ENCODE measurements at places on chromosomes 2 and 18. TPM values are rescaled to one million over a fixed set of nuclear protein-coding genes. Genes with fewer than 3 reads are reported as not detected.

DNA sequence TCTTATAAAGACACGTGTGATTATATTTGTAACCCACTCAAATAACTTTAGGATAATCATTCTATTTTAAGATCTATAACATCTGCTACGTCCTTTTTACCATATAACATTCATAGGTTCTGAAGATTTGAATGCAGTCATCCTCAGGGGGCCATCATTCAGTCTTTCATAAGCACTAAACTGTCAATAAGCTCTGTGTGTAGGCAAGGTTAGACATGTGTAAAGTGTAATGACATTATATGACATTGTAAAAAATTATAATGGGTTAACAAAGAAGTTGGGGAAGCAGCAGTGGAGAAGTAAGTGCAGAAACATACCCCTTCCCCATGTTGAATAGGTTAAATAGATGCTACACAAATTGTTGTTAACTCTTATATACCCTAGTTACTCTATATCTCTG lies 845.9 kb downstream of the ERBB4 start:
- no peak for DNase-seq
- H3K27ac ChIP-seq: no peak overlapping the region
- H3K4me1 ChIP-seq: no peaks in the 10 kb centered on the region
- H3K4me3 ChIP-seq: no peak overlapping the region
- no peaks in the 10 kb centered on the region for H3K36me3 ChIP-seq
- H3K27me3 ChIP-seq: no peaks in the 10 kb centered on the region

The CCDC85A gene
- total RNA-seq: 2.6 TPM

- no peak for DNase-seq
- H3K36me3 ChIP-seq: no peaks in the 10 kb centered on the region
- H3K4me1 ChIP-seq: peaks cover 10% of the 10 kb centered on the region
- H3K27me3 ChIP-seq: no peaks in the 10 kb centered on the region
- H3K27ac ChIP-seq: no peak overlapping the region
Observed at GRCh38 chr2:216486708-216487107, 11.9 kb upstream of the RPL37A start.

The C2orf15 gene
- total RNA-seq: 6.9 TPM

The IL36B gene
- not detected for total RNA-seq

The NDUFV2 gene
- total RNA-seq: 199 TPM

The CFAP53 gene
- 0.94 TPM for total RNA-seq

DNA sequence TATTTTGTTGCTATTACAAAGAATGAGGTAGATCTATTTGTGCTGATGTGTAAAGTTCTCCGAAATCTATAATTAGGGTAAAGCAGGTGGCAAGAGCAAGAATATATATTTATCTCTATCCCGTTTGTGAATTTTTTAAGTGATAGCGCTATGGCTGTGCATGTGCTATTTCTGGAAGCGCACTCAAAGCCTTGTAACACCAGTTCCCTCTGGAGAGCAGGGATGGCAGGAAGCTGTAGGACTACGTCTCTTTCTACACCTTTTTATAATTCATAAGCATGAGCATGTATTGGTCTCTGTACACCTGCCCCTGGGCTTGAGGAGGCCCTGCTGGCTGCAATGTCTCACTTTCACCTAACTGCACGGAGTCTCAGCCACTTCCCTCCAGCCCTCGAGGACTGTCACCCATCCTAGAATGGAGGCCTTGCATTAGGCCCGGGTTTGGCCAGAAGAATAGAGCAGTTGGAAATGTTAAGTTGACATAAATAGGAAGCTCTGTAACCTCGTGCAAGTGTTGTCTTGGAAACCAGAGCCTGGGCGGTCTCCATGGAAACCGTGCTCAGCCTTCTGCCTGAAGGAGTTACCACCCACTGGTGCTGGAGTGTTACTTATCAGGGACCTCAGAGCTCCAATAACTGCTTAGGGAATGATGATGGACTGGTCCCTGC lies 20.9 kb downstream of the ITM2C start:
- no peak overlapping the region for H3K4me3 ChIP-seq
- no peak overlapping the region for H3K27ac ChIP-seq
- no peaks in the 10 kb centered on the region for H3K36me3 ChIP-seq

DNA sequence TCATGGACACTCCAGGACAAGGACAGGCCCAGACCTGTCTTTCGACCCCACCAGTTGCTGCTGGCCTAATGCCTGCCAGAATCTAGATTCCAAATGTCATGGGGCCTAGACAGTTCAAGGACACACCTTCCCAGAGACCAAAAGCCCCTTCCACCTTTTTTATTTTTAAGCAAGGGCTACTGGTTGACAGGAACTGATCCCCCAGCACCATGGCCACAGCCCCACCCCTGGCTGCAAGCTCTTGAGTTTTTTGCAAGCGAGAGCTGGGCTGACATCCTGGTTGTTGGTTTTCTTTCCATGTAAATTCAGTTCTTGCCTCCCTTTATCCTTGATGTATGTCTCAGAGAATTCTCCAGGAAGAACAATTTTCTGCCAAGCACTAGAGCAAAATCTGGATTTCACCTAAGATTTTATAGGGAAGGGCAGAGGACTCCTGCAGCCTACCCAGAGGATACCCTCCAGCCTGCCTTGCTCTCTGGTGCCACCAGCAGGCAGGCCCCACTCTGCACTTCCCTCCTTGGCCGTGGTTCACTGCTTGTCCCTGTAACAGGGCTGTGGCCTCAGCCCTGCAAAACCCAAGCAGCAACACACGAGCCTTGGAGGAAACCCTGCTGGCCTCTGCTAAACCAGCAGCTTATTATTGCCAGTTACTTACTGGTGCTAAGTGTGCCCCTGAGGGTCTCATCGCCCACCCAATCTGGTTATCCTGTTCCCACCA lies 97.7 kb downstream of the TWIST2 start:
- H3K4me3 ChIP-seq: no peak overlapping the region
- H3K27ac ChIP-seq: no peak overlapping the region
- peak; percentile 53 for DNase-seq
- peaks cover 21% of the 10 kb centered on the region for H3K27me3 ChIP-seq
- peaks cover 15% of the 10 kb centered on the region for H3K4me1 ChIP-seq
- no peaks in the 10 kb centered on the region for H3K36me3 ChIP-seq

DNA sequence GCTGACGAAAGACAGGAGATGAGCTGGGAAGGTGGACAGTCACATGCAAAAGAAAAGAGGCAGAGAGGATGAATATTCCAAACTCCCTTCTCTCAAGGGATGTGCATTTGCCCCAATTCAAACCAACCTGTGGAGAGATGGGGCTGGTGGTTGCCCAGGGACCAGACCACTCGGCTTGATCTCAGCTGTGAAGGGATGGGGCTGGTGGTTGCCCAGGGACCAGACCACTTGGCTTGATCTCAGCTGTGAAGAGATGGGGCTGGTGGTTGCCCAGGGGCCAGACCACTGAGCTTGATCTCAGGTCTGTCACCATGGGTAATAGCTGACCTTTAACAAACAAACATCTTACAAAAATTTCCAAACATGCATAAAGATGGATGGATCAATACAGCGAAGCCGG lies 42.5 kb upstream of the SALL3 start:
- H3K4me3 ChIP-seq: no peak overlapping the region
- no peaks in the 10 kb centered on the region for H3K27me3 ChIP-seq
- no peak overlapping the region for H3K27ac ChIP-seq
- no peaks in the 10 kb centered on the region for H3K36me3 ChIP-seq

DNA sequence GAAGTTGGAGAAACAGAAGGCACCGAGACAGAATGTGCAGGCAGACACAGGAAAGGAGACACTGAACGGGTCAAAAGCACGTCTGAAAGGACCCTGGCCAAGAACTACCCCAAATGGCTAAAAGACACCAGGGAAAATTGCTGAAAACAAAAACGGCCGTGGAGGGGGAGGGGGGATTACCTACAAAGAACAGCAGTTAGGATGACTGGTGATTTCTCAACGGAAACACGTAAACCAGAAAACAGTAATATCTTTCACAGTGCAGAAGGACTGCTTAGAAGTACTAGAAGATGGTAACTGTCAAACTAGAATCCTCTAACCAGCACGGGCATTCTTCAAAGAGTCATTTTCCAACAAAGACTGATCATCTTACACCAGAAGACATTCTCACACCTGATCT lies 142.6 kb downstream of the HDAC4 start:
- no peak for DNase-seq
- H3K27me3 ChIP-seq: no peaks in the 10 kb centered on the region
- no peaks in the 10 kb centered on the region for H3K36me3 ChIP-seq
- H3K4me1 ChIP-seq: peaks cover 11% of the 10 kb centered on the region
- no peak overlapping the region for H3K4me3 ChIP-seq
- no peak overlapping the region for H3K27ac ChIP-seq

- no peak overlapping the region for H3K4me3 ChIP-seq
- peaks cover 62% of the 10 kb centered on the region for H3K27me3 ChIP-seq
- DNase-seq: no peak
- no peaks in the 10 kb centered on the region for H3K36me3 ChIP-seq
- no peak overlapping the region for H3K27ac ChIP-seq
Observed at GRCh38 chr18:25862881-25863600, 227.4 kb downstream of the SS18 start.

- no peak overlapping the region for H3K27ac ChIP-seq
- H3K4me1 ChIP-seq: no peaks in the 10 kb centered on the region
- H3K36me3 ChIP-seq: peaks cover 29% of the 10 kb centered on the region
- no peak for DNase-seq
- peak overlapping the region; percentile 47 for H3K4me3 ChIP-seq
Observed at GRCh38 chr2:91477731-91478672, 2786.5 kb downstream of the RPIA start.
